ENCODE measurements at places on chromosomes 4 and X. TPM values are rescaled to one million over a fixed set of nuclear protein-coding genes. Genes with fewer than 3 reads are reported as not detected.

- no peak for DNase-seq
These were observed 40.9 kb upstream of the CPLX1 start for GRCh38 chr4:866761-867390.

DNA sequence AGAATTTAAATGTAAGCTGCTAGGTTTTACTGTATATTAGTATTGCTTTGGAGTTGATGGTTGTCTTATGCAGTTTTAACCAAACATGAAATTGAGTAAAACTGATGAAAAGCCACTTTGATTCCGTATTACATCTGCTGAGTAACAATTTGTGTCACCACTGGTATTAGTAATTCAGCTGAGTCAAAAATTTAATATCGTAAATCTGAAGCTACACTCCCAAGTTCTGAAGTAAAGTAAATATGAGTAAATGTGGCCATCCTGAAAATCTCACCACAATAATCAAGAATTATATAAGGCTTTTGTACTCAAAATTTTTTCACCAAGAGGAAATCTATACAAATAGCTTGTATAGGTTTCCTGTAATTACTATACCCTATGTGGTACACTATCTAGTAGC, 142.3 kb downstream of the STPG2 start:
- no peak for DNase-seq

DNA sequence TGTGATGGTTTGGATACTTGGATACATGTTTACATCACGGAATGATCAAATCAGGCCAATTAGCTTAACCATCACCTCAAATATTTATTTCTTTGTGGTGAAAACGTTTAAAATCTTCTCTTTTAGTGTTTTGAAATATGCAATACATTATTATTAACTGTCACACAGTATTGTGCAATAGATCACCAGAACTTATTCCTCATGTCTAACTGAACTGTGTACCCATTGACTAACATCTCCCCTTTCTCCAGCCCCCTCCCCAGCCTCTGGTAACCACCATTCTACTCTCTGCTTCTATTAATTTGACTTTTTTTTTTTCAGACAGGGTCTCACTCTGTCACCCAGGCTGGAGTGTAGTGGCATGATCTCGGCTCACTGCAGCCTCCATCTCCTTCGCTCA, 471.9 kb downstream of the BCOR start:
- no peak for DNase-seq

- no peak for DNase-seq
These were observed 154.2 kb downstream of the SNCA start for GRCh38 chr4:89682808-89683207.

GRCh38 chr4:101259876-101260275, 87.5 kb downstream of the PPP3CA start:
- no peak for DNase-seq

The FREM3 gene
- not detected for total RNA-seq

DNA sequence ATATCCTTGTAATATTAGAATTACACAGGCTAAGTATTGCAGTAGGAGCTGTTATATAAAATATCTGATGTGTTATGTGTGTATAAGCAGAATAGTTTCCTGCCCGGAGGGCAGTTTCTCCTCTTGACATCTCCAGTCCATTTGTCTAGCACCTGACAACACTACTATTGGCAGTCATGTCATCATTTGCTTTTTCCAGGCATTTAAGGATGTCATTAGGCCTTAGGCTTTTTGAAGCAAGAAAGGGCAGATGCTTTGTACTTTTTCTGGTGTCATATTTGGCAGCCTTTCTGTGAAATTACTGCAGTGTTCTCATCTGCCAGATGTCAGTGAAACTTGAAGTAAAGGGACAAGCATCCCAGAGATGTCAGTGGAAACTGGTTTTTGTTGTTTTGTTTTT, 2017.6 kb upstream of the IGFBP7 start:
- DNase-seq, result no peak

DNA sequence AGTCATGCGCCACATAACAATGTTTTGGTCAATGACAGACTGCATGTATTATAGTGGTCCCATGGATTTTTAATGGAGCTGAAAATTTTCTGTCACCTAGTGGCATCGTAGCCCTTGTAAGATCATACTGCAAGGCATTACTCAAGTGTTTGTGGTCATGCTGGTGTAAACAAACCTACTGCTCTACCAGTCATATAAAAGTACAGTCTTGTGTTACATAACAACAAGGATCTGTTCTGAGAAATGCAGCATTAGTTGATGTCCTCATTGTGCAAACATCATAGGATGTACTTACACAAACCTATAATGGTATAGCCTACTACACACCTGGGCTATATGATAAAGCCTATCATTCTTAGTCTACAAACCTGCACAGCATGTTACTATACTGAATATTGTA, 34.6 kb downstream of the COX18 start:
- no peak for DNase-seq

All from glomerular endothelial cell (primary cell).